GM04503 (cell line): ENCODE measurements at places on chromosomes 16 and 17.

DNA sequence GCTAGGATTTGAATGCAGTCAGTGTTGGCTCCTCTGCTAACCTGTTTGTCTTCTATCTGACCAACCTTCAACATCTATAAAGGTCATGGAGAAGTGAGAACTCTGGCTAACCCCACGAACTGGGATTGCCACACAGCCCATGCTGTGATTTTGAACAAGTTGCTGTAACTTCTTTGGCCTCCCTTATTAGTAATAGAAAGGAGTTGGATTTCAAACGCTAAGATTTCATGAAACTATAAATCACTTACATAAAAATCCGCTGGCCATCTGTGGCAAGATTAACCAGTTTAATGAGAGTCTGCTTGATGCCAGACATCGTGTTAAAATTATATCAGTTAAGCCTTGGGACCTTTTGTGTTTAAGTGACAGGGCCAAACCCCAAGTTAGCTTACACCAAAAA, 53.4 kb downstream of the HSD17B2 start:
- DNase-seq: no peak

DNA sequence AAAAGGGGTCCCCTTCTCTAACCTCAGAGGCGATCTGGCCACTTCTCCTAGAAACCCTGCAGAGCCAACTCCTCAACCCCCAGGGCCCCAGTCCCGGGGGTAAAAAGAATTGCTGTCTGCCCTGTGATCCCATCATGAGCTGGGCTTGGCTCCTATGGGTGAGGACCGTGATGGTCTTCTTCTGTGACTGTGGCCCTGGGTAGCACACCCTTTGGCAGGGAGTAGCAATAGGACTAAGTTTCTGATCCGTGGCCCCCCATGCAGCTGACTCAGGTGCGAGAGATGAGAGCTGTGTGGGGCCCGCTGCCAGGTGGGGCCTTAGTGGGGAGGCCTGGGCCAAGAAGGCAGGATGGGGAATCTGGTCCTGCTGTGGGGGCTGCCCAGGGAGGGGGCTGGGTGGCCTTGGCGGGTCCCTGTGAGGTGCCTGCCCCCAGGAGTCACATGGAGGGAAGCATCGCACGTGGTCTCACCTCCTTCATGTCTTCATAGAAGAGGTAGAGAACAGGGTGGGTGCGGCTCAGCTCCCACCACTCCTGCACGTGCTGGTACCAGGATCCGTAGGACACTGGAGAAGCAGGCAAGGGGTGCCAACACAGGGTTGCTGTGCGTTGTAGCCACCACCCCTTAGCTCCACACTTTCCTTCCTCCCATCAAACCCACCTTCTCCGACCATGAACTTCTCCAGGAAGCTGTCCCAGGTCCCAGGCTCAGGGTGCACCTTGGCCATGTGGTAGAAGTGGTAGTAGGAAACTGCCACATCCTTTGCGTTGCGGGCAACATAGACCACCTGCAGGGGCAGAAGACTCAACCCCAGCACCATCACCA, 3.3 kb downstream of the SULT1A1 start:
- no peak for DNase-seq

DNA sequence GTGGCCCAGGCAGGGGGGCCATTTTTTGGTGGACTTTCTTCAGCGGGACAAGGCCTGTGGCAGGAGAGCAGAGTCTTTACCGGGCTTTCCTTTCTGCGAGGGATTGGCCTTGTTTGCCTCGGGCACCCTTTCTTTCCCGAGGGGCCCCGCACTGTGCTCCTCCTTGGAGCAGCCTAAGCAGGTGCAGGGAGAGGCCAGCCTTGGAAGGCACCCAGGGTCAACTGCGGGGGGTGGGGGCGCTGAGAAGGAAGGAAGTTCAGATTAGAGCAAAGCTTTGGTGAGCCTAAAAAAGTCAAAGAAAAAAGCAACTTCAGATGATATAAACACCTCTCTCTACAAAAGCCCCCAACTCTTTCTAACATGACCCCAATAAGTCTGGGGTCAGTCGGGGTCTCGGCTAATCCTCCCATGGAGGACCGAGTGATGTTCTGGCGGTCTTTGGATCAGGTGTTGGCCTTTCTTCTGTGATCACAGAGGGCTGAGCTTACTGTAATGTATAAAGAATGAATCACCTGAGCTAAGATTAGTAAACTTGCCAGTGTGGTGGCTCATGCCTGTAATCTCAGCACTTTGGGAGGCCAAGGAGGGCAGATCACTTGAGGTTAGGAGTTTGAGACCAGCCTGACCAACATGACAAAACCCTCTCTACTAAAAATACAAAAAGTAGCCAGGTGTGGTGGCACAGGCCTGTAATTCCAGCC, 63.0 kb downstream of the PGS1 start:
- DNase-seq: no peak

DNA sequence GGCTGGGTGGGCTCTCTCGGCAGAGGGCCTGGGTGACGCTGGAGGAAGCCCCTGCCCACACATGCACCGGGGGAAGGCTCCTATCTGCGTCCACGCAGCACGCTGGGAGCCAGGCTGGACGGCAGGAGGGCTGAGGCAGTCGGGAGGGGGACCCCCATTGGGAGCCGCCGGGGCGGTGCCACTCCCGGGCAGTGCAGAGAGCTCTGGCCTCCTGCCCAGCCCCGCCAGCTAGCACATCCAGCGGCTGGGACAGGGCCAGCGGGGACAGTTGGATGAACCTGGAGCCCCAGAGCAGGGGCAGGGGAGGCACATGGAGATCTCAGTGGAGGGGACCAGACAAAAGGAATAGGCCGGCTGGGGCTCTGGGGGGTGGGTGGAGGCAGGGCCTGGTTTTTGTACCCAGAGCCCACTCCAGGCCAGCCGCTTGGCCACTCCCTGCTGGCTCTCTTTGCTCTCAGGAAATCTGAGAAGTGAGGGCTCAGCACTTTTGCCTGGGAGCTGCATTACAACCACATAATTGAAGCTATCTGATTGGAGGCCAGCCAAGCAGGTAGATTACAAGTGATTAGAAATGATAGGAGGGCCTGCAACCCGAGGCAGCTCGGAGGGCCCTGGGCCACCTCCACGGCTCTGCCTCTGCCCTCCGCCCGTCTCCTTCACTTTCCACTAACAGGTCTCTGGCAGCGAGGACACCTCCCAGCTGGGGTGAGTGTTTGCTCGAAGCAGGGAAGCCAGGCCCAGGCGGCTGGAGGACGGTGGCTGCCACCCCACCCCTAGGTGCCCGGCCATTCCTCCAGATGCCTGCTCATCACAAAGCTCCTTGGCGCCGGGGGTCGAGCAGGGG, 40.1 kb downstream of the ENGASE start:
- DNase-seq: no peak

DNA sequence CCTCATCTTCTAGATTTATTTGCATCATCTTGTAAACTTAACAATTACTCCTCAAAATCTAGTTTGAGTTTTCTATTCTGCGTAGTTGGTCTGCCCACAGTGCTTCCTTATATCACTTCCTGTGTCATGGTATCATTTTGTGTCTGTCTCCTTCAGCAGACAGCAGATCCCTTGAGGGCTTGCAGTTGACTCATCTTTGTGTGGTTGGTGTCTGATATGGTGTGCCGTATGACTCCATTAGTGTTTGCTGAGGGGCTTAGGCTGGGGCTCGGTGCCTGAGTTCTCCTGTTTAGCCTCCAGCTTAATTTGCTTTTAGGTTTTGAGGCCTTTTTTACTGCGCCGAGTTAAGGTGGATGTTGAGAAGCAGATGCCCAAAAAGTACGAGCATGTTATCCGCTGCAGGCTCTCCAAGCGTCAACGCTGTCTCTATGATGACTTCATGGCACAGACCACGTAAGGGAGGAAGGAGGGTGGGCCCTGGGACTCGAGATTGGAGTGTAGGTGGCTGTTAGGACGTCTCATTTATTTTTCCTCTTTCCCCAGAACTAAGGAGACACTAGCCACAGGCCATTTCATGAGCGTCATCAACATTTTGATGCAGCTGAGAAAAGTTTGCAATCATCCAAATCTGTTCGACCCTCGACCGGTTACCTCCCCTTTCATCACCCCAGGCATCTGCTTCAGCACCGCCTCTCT, 16.9 kb downstream of the SRCAP start:
- DNase-seq: no peak

- peak; percentile 16 for DNase-seq
Observed at GRCh38 chr16:78628461-78629045, 529.1 kb downstream of the WWOX start.

- no peak for DNase-seq
Observed at GRCh38 chr17:63558441-63558840, 8.2 kb downstream of the DCAF7 start.

GRCh38 chr16:80583466-80583865, 42.7 kb downstream of the DYNLRB2 start:
- DNase-seq: peak; percentile 52

DNA sequence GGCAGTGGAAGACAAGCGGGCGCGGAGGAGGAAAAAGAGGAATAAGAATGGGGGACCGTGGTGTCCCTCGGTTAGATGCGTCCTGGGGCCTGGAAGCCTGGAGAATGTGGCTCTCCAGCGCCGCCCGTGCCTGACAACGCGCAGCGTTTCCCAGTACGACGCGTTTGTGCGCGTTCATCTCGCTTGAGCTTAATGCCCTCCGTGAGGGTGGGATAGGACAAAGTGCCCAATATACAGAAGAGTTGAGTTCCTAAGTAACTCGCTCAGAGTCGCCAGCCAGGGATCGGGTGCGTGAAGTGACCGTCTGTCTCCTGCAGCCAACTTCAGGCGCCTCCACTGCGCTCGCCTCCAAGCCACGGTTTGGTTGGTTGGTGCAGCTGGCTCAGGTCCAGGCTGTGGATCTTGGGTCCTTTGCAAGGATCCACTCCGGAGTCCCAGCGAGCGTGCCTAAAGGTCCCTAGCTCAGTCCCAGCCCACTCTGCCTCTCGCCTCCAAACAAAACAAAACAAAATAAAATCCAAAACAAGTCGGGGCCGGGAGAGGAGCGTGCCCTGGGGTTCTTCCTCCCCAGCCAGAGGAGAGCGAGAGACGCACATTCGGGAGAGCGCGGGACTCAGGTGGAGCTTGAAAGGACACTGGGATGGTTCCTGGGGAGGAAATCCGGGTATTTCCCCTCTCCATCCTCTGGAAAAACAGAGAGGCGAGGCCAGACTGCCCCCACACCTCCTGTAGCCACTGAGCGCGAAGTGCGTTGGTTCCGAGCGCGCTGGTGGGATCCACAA, 974 bp downstream of the GALR2 start:
- DNase-seq: no peak

DNA sequence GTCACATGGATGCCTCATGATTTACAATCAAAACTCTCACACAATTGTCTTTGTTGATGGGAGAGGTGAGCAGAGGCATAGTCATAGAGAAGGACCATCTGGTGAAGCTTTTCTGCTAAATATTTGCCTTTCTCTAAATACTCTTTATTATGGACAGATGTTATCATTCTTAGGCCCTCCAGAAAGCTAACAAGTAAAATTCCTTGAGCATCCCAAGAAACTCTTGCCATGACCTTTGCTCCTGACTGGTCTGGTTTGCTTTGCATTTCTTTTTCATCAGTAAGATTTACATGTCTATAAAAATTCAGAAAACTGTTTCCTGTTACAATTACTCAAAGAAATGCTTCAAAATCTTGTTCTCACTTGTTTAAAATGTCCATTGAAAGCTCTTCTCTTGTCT, 1336.6 kb upstream of the CDH8 start:
- DNase-seq: no peak

- no peak for DNase-seq
Observed at GRCh38 chr17:35879773-35880654, at the start of gene CCL5. Gene CCL5 (minus strand): TSS chr17:35880360.

DNA sequence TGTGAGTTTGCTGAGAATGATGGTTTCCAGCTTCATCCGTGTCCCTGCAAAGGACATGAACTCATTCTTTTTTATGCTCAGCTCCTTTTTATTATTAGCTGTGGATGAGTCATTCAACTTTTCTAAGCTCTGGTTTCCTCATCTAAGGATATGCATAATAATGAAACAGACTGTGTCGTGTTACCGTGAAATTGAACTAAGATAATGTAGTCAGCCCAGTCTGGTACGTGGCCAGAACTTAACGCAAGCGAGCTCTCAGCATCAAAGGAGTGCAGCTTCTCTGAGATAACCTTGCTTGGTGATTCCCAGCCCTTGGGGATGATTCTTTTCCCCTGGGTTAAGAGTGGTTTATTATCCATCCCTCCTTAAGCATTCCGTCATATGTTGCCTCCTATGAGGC, 454.3 kb upstream of the EEF2KMT start:
- DNase-seq: no peak

DNA sequence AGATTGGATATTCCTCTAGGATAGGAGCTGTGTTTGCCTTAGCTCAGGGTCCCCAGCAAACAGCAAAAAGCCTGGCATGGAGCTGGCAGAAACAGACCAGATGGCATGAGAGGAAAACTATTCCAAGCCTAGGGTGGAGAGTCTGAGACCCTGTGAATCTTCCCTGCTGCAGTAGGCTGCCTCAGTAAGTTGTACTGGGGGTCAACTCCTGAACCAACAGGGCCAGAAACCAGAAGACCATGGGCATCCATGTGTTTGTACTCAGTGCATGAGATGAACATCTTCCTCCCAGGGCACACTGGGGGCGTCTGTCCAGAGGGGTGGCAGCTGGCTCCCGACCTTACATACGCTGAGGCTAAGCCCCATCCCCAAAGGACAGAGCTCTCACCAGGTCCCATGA, 214.4 kb downstream of the C16orf78 start:
- DNase-seq: no peak

DNA sequence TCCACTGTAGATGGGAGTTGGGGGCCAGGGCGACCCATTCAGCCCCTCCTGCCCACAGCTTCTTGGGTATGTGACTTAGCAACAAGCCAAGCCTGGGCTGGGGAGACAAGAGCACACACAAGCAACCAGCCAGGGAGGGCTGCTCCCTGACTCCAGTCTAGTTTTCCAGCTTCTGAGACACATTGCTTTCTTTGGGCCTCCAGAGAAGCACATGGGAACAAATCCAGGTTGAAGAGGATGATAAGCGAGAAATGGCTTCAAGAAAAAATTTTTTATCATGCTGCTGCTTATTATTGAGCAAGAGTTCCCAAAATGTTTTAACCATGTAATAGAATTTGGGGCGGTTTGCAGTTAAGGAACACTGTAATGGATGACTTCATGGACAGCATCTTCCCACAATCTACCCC, 173.7 kb downstream of the SOX9 start:
- DNase-seq: no peak

DNA sequence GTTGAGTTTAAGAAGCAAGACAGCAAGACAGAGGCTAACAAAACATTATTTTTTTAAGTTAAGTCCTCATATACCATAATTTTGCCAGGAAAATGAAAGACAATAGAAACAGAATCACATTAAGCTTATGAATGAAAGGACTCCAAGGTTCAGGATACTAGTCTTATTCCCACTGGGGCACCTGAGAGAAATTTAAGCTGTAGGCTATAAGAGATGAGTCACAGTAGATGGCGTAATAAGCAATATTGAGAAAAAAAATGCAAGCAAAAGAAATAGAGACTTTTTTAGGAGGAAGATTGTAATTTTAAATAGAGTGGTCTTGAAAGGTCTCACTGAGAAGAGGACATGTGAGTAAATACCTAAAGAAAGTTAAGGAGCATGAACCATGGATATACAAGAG, 57.1 kb upstream of the KIF2B start:
- DNase-seq: no peak
